ENCODE measurements at places on chromosomes 11 and 22.

GRCh38 chr11:123233280-123233974 is 38.4 kb upstream of the CLMP start:
- no peak for DNase-seq

DNA sequence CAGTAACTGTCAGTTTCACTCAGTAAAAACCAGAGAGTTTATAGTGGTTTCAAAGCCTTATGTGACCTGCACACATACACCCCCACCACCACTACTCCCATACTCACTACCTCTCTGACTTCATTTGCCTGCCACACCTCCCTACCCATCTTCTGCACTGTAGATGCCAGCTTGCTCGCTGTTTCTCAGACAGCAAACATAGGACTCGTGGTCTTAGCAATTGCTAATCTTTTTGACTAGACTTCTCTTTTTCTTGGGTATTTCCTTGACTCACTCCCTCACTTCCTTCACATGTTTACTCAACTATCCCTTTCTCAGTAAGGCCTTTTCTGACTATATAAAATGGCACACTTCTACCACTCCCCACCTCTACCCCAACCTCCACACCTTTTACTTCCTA is 27.8 kb downstream of the CEP295 start:
- DNase-seq = no peak

GRCh38 chr11:9799886-9800285 is 136.0 kb downstream of the SWAP70 start:
- no peak for DNase-seq

GRCh38 chr22:29128891-29129807 is 56.3 kb downstream of the KREMEN1 start:
- no peak for DNase-seq

GRCh38 chr11:27841023-27841422 is 140.8 kb upstream of the BDNF start:
- DNase-seq = no peak

DNA sequence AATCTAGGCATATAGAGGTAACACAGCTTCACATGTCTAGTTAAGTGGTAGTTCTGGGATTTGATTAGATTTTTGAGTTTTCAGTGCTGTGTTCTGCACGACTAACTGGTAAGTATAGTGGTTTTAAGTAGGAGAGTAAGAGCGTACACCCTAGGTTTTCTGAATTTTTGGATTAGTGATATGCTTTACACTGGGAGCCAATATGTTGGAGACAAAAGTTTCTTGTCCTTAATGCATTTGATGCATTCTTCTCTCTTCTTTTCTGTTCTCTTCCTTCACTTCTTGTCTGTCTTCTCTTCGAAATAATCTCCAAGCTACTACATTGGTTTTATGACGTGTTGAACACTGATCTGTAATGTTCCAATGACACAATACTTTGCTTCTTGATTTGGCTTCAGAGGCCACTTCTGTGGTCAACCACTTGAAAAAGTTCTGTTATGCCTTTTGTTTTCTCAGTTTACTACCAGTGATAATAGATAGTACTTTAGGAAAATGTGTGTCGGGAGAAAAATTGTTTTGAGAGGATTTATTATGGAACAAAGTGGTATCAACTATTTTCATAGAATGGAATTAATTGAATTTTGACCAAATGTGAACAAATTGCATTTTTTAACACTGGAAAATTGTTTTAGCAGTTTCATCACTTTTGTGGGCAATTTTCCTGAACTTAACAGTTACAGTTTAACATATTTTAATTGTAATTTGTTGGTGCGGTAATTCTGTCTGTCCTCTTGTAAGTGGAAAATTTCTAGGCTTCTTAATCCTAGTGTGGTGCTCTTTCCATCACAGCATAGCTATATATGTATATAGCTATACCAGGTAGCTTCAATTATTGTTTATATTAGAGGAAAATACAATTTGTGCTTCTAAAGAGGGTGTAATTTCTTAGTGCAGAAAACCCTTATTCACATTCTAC is 2.6 kb downstream of the PDE3B start:
- no peak for DNase-seq

DNA sequence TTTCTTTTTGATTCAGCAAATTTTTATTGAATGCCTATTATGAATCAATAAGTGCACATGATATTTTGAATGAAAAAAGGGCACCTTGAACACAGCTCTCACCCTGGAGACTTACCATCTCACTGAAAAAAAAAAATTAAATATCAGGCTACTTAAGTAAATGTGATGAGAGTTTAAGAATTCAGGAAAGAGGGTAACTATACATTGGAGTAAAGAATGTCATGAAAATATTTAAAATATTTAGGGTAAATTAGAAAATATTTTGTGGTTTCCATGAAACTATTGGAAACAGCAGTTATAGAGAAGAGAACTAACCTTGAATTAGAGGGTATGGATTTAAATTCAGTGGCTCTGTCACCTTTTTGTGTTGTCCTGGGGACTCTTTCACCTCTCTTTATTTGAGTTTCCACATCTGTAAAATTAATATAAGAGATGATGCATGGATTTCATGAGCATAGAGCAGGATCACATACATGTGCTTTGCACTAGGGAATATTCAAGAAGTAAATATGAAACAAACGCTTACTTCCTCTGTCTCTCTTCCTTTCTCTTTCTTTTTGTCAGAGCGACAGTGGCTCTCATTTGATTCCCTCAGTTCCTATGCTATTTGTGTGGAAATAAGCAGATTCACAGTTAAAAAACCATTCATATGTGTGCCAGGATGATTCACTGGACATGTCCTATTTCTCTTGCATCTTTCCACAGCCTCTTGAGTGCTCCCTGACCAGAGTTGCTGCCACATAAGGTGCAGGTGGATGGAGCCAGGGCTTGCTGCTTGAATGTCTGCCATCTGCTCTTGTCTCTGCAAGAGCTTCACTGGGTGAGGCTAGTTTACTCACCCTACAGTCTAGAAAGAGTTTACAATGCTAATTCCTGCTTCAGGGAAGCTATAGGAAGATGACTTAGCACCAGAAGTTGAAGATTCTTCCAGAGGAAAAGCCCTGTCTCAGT is 533.1 kb downstream of the ETS1 start:
- no peak for DNase-seq

DNA sequence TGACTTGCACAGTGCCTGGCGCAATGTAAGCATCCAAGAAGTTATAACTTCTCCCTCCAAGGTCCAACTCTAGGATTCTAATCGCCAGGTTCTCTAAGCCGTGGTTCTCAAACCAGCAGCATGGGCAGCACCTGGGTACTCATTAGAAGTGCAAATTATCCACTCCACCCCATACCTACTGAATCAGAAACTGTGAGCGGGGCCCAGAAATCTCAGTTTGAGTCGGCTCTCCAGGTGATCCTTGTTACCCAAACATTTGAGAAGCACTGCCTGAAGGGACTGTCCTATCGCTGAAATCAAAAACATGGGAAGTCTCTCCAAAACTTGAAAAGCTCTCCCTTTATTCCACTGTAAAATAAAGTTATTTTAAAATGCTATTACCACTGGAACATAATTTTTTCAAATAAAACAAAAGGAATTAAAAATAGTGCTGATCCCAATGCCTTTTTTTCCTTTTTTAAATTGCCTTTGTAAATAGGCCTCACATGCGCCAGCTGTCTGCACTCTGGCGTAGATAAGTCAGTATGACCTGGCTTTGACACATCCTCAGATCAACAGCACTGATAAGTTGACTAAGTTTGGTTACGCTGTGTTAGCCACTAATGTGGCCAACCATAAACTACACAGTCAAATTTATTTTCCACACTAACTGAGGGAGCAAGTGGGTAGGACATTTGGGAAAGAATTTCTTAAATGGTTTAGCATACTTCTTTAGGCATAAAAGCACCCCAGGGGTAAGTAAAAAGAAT is 8.4 kb upstream of the CTR9 start:
- DNase-seq = no peak

GRCh38 chr11:57399972-57400578 is 9.6 kb upstream of the PRG2 start:
- DNase-seq = no peak

GRCh38 chr11:130442737-130443136 is 5.7 kb upstream of the ADAMTS15 start:
- DNase-seq = no peak

- no peak for DNase-seq
These were observed 258.3 kb upstream of the ANO3 start for GRCh38 chr11:26073646-26074045.

DNA sequence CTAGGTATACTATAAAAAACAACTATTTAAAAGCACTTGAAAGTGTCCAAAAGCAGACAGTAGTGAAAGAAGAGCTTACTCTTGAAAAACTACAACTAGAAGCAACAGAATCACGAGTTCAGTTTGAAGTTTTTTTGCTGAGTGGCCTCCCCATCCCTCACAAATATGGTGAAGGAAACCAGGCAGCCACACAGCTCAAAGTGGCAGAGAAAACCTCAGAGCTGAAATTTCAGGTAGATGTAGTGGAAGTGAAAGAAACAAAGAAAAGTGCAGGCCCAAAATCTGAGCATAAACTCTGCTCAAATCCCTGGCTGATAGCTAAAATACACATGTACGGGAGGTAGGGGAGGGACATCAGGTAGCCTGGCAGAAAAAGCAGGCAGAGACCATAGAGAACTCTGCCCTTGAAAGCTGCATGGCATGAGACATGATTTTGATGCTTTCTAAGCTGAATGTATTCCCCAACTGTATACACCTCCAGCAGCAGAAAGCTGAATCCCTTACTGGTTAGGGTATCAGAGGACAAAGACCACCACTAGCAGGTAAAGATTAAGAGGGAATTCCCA is 12.1 kb downstream of the BTBD10 start:
- no peak for DNase-seq

GRCh38 chr22:50604256-50605001 is 3.8 kb downstream of the MAPK8IP2 start:
- no peak for DNase-seq

- no peak for DNase-seq
These were observed 435.3 kb downstream of the SOX6 start for GRCh38 chr11:15920856-15921629.

GRCh38 chr22:22392131-22392530 is 116.4 kb downstream of the ZNF280B start:
- DNase-seq = no peak

DNA sequence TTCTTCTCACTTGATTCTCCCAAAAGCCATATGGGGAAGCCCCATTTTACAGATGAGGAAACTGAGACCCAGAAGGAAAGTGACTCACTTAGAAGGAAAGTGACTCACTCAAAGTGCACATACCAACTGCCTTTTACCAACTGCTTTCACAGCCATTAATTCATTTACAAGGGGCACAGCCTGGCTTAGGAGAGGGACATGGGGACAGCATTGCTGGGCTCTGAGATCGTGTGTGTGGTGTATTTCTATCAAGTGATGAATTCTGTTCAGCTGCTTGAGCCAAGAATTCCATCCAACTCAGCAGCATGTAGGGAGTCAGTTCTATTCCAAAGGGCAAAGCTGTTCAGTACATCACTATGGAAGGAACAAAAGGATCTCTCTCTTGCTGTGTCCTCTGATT is 23.5 kb upstream of the PAK1 start:
- no peak for DNase-seq

DNA sequence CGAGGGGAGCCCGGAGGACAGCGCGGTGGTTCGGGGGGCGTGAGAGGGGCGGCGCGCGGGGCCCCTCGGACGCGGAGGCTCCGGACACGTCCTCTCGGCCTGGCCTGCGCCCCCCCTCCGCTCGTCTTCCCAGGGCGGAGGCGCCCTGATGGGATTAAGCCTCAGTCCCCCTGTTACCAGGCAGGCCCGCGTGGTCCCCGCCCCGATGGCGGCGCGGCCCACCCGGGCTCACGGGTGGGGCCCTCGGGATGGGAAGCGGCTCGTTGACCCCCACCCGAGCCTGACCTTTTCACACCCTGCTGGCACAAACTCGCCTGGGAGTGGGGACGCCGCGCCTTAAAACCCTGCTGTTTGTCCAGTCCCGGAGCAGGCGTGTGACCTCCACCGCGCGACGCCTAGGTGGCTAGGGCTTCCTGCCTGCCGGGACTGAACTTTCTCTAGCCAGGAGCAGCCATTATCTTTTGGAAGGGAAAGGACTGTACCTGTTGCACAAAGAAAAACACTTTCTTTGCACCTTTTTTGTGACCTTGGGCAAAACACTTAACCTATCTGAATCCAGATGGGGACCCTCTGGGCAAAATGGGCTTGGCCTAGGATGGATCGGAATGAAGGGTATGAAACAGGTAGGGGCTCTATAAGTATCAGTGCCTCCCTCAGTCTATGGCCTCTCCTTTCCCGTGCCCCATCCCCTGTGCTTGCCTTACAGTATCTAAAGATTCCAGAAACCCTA is 1.0 kb downstream of the KIAA1671 start:
- no peak for DNase-seq

GRCh38 chr11:19474954-19475721 is 234.4 kb upstream of the E2F8 start:
- peak; percentile 65 for DNase-seq

DNA sequence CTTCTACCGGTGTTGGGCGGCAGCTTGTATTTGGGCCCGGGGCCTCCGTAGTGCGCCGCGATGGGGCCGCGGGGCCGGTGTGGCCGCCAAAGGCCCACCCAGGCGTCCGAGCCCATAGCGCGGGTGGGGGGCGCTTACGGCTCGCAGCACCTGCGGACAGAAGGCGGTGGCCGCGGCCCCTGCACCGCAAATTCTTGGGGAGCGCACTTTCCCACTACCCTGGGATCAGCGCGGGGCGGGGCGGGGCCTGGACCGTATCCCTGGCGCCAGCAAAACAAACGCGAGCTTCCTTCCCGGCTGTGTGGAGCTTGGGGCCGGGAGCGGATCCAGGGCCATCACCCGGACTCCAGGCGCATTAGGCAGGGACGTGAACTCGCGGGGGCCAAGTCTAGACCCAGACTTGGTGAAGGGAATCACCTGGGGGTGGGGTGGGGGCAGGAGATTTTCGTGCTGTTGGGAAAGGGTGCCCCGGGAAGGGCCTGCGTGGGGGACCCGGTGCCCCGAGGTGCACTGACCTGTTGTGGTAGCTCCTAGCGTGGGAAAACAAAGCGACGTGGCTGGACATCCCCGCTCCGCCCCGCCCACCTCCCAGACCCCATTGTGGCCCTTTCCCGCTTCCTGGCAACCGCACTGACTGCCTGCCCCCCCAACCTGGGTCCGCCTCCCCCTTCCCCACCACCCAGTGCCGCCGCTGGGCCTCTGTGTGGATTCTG is 2.3 kb upstream of the TYMP start:
- no peak for DNase-seq

DNA sequence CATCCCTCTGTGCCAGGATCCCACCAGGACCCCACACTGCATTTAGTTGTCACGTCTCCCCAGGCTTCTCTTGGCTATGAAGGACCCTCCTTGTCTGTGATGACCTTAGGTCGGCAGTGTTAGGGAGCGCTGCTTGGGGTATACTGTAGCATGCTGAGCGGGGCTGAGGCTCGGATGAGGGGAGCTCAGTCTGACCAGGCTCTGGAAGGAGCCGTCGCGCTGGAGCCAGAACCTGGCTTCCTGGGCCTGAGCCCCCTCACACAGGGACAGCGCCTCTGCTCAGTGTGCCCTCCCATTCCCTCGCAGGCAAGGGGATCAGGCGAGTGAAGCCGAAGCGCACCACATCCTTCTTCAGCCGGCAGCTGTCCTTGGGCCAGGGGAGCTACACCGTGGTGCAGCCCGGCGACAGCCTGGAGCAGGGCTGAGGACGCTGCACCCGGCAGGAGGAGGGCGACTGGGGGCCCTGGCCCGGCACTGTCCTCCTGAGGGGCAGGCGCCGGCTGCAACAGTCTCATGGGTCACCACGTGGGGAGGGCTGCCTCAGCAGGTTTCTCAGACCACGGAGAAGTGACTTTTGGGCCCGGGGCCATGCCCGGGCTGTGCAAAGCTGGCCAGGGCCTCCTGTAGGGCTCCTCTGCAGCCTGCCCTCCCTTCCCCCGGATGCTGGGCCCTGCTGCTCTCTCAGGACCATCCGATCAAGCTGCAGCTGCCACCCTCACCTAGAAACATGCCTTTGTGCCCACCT is 11.5 kb upstream of the NEAT1 start:
- DNase-seq = no peak

All from occipital lobe (tissue), 3 donors.